ENCODE measurements at places on chromosomes 13 and 19.

GRCh38 chr13:98299235-98299965 is 122.3 kb upstream of the RNF113B start:
- no peak for DNase-seq

DNA sequence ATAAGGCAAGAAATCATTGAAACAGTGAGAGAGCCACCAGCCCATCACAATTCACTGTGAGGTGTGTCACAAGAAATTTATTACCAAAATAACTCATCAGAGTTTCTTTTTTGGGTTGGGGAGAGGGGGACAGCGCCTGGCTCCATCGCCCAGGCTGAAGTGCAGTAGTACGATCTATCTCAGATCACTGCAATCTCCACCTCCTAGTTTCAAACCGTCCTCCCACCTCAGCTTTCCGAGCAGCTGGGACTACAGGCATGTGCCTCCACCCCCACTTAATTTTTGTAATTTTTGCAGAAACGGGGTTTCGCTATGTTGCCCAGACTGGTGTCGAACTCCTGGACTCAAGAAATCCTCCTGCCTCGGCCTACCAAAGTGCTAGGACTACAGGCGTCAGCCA is 3.6 kb downstream of the IFNL1 start:
- no peak for DNase-seq

DNA sequence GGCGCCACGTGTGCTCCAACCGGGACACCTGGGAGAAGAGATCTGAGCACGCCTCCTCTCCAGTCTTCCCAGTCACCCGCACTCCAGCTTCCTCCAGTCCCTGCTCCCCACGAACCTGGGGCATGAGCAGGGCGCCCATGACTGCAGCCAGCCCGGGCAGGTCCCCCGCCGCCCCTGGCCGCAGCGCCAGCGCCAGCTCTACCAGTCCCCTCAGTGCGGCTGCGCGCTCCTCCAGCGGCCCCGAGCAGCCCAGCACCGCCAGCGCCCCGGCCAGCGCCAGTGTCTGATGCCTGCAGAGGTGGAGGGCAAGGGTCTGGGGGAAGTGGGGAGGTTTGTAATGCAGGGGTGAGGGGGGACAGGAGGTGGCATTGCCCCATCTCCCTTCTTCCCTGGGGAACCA is 13.1 kb downstream of the SH2D3A start:
- no peak for DNase-seq

DNA sequence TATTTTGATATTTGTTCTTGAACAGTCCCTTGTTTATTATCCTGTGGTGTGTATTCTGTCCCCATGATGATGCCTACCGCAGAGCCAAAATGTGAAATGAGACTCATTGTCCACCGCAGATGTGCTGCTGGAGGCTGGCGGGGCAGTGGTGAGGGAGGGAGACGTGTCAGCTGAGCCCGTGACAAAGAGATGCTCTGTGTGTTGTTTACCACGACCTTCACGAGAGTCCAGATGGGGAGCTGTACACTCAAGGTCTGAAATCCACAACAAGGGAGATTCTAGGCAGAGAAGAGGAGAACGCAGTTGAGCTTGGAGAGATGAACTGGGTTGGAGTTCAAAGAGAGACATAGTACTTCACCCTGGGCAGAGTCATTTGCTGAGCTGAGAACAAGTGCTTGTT is 20.8 kb upstream of the AMER2 start:
- no peak for DNase-seq

DNA sequence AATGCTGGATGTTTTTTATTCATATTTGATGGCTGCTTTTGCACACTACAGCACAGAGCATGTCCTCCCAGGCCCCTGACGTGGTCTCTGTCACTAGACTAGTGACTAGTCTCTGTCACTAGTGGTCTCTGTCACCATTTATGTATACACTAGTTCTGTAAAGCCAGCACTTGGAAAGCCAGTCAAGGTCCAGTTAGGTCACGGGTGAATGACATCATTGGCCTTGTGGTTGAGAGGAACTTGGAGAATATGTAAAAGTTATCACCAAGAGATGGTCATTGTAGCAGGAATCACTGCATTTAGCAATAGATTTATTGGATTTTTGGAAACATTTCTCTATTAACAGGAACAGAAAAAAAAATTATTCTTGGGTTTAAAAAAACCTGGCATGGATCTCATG is 72.9 kb downstream of the SHISA2 start:
- no peak for DNase-seq

DNA sequence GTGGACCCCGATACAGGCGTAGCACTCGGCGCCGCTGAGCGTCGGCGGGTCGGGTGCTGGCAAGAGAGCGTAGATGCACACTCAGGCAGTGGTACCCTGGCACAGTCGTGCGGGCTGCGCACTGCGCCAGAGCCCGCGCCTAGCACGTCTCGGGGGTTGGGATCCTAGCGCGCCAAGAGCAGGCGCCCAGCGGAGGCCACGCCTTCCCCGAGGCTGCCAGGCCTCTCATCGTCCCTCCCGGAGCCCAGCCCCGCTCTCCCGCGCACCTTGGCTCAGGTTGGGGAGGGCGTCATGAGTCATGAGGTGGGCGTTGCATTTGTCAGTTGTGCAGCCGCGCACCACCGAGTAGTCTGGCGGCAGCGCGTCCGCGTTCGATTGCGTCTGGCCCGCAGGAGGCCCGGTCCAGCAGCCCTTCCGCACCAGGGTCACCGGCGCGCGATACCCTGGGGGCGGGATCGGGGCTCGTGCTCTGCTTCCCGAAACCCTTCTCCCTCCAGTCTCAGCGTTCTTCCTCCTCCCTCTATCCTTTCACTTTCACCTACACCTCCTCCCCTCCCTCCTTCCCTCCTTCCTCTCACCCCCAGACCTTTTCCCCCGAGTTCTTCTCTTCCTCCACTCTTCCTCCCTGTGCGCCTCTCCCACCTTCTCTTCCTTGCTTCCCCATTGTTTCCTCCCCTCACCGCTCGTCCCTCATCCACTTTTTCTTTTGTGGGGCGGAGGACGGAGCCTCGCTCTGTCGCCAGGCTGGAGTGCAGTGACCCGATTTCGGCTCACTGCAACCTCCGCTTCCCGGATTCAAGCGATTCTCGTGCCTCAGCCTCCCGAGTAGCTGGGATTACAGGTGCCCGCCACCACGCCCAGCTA is 3.5 kb downstream of the LYPD5 start:
- peak; percentile 73 for DNase-seq

DNA sequence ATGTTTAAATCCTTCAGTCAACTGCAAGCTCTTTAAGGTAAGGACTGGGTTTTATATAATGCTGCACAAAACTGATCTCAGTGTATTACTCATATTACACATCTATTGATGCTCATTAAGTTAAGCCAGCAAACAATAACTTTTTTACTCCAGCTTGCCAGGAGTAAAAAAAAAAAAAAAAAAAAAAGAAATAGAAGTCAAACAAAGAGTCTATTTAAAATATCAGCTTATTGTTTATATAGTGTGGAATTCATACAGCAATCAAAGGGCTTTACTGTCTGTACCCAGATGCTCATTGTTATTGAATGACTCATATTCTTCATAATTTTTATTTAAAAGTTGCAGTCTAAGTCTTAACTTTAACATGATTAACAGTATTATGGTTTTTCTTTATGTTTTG is 21.8 kb upstream of the KBTBD7 start:
- no peak for DNase-seq

GRCh38 chr13:114099918-114100445 is 32.4 kb downstream of the RASA3 start:
- peak; percentile 23 for DNase-seq

DNA sequence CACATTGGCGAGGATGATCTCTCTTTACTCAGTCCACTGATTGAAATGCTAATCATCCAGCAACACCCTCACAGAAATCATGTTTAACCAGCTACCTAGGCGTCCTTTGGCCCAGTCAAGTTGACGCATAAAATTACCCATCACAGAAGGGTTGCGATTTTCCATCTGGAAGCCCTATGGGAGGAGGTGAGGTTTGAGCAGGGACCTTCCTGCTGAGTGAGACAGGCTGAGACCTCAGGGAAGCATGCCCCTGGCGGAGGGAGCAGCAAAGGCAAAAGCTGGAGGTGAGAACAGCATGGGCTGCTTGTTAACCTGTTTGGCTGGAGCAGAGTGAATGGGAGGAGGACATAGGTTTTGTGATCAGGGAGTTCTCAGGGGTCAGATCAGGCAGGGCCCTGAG is 7.3 kb downstream of the TTC9B start:
- DNase-seq: no peak
